ENCODE measurements at places on chromosomes 7 and 10.
A peak's percentile ranks its signal among the peaks of the same experiment; 100 is the strongest.

GRCh38 chr7:27575613-27576012 lies 87.1 kb downstream of the HIBADH start:
- no peak for DNase-seq

- no peak for DNase-seq
Observed at GRCh38 chr7:15561835-15562234, at the start of gene AGMO. TSS of gene AGMO (minus strand) at chr7:15562015.

DNA sequence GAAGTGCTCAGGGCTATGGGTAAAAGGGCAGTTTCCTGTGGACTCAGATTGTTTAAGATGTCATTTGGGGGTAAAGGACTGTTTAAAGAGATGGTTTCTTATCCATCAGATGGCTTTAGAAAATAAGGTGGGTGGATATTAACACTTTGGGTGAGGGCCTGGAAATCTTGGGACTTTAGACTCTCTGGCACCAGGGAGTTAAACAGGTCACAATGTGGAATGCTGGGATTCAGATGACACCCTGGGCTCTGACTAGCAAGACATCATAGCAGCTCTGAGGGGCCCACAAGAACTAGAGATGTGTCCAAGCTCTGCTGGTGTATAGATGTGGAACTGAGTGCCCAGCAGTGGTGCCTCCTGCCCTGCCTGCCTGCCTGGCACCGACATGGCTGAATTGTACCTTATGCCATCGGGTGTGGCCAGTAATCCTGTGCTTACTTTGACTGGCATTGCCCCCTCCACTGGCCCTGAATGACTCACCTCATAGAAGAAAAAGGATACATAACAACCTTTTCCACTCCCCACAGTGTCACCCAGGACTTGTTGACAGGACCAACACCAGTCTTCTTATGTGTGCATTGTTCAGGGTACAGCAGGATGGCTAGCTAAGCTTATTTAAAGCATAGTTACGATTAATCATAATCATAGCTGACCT lies 100.0 kb upstream of the PRR15 start:
- DNase-seq, result no peak

DNA sequence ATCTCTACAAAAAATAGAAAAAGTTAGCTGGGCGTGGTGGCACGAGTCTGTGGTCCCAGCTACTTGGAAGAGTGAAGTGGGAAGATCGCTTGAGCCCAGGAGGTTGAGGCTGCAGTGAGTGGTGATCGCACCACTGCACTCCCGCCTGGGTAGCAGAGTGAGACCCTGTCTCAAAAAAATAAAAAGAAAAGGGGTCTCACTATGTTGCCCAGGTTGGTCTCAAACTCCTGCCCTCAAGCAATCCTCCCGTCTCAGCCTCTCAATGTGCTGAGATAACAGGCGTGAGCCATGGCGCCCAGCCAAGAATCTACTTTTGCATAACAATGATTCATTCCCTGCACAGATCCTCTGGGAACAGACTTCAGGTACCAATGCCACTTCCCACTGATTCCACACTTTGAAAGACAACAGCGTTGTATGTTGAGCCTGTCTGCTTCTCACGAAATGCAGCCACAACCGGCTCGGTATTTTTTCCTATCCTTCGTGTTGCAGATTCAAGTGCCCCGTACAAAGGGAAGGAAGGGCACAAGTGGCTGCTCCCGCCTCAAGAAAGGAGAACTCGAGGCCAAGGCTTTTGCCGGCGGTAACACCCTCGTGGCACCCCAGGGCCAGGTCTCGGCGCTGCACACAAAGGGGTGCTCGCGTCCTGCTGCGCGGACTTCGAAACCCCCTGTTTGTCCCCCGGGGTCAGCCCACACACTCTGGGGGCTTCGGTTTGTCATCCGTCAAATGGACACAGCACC lies 745 bp downstream of the DAGLB start:
- no peak for DNase-seq

GRCh38 chr7:99617192-99617781 lies 541 bp downstream of the ZSCAN25 start:
- no peak for DNase-seq

GRCh38 chr7:37150180-37150579 lies 298.5 kb downstream of the ELMO1 start:
- no peak for DNase-seq

DNA sequence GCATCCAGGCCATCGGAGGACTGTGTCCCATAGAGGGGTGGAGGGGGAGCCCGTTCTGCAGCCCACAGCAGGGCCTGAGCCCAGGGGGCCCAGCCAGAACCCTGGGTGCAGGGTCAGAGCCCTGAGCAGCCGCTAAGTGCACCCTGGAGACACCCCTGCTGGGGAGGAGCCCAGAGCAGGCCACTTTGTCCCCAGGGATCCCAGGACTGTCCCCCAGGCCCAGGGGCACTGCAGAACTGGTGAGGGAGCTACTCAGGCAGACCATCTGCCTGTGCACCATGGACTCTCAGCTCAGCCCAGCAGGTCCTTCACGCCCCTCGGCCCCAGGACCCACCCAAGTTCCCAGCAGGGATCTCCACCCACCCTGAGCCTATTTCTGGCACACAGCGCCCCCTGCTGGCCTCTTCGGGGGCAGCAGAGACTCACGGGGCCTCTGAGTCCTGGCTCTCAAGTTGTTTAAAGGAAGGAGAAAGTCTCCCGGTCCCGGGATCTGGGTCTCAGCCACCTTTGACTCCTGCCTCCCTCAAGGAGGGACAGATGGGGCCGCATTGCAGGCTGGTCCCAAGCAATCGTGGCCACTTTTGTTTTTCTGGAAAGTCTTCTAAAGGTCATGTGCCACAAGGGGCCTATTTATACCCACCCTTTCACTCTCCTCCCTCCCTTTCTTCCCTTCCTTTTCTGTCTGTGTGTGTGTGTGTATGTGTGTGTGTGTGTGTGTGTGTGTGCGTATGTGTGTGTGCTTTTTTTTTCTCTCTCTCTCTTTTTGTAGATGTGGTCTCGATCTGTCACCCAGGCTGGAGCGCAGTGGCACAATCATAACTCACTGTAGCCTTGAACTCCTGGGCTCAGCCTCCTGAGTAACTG lies 90.3 kb downstream of the MYL10 start:
- DNase-seq, result peak; percentile 28

- DNase-seq, result no peak
Observed at GRCh38 chr7:27611059-27611458, 51.6 kb downstream of the HIBADH start.

DNA sequence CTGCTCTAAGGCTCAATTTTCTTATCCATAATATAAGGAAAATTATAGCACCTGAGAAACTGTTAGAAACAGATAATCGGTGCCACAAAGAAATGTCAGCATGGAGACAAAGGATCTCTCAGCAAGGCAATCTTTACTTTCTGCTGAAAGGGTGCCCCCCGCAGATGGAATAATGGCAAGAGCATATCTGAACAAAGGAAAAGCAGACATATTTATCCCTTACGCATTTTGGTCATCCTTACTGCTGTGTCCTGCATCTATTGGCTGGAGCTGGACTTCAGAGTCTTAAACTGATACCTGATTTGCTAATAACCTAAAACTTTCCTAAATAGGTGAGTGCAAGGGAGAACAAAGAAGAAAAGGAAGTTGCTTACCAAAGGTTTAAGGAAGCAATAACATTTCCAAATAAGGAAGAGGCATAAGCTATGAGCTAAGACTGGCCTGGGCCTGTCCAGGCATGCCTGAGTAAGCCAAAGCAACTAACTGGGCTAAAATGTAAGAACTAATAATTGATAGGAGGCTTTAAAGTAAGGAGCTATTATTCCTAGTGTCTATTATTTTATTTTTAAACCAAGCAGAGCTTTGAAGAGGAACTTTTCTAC lies 39.6 kb upstream of the ELMO1 start:
- DNase-seq, result no peak

DNA sequence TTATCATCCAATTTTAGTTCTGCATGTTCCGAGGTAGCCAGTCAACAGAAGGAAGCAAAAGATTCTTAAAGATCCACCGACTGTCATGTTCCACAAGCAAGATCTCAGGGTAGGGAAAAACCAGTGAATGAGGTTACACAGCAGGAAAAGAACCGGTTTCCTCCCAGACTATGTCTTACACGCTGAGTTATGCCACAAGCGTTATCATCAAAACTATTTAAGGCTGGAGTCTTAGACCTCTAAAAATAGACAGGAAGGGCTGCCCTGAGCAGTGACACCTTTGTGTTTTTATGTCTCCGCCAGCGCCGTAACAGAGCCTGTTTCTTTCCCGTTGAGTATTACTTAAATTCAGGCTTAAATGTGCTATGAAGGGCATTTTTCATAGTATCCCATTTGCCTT lies 48.3 kb downstream of the PROSER2 start:
- no peak for DNase-seq

- DNase-seq, result no peak
Observed at GRCh38 chr7:46139079-46139478, 218.0 kb upstream of the IGFBP3 start.

- DNase-seq, result no peak
Observed at GRCh38 chr7:69773535-69774225, 175.4 kb downstream of the AUTS2 start.

DNA sequence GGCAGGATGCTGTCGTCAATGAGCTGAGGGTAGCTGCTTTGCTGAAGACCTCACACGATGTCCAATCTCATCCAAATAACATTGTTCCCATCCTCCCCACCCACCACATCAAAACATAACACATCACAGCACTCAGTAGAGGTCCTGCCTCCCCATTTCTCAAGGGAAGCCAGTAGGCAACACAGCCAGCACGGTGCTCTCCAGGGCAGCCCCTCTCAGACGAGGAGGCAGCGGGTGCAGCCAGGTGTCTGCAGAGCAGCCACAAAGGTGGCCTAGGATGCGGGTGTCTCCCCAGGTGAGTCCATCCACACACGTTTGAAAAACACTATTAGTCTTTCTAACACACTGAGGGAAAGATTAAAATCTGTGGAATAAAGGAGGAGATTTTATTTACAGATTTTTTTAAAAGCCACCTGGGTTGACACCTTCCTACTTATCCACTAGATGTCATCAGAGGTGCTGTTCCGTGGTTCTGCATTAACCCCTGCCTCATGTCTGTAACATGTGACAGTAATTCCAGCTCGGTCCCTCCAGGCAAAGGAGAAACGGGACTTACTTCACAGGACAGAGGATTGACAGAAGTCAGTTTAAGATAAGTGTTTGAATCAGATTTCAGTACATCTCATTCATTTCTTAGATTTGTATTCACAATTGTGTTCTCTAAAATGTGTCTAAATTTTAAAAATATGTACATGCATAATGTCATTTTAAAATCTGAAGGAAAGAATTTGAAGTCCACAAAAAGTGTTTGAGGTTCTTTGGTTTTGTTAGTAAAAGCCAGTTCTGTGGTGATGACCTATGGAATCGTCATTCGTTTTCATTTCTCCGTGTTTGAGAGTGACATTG lies 68.0 kb downstream of the LANCL2 start:
- DNase-seq, result no peak

DNA sequence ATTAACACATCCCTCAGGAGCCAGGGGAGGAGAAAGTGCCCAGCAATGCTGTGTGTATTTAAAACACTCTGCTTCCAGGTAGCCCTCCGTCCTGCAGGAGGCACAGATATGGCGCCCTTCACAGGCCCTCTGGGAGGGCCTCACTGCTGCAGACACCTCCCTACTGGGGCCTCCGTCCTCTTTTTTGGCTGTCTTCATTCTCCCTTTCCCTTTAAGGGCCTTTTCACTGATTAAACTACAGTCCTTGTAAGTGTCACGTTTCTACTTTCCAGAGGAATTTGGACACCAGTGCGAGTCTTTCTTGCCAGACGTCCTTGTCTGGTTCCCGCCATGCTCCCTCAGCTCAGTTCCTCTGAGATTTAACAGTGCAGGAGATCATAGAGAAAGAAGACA lies 39.7 kb upstream of the MKRN1 start:
- no peak for DNase-seq

GRCh38 chr7:147803606-147804005 lies 787.0 kb upstream of the C7orf33 start:
- DNase-seq, result no peak

DNA sequence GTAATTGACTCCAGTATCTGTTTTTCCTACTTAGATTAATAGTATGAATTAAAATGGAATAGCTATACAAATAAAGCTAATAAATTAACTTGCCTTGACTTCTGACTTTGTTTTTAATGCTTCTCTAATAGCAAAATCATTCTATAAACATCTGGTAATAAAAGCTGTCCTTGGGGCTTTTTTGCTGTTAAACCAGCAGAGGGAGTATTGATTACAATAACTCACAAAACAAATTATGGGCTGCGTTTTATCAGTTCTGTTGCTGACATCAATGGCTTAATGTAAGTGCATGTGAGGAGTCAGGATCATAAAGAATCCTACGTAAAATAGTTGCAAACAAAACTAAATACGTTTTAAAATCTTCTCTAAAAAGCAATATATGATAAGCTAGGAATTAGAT lies 667.8 kb downstream of the PCDH15 start:
- no peak for DNase-seq

DNA sequence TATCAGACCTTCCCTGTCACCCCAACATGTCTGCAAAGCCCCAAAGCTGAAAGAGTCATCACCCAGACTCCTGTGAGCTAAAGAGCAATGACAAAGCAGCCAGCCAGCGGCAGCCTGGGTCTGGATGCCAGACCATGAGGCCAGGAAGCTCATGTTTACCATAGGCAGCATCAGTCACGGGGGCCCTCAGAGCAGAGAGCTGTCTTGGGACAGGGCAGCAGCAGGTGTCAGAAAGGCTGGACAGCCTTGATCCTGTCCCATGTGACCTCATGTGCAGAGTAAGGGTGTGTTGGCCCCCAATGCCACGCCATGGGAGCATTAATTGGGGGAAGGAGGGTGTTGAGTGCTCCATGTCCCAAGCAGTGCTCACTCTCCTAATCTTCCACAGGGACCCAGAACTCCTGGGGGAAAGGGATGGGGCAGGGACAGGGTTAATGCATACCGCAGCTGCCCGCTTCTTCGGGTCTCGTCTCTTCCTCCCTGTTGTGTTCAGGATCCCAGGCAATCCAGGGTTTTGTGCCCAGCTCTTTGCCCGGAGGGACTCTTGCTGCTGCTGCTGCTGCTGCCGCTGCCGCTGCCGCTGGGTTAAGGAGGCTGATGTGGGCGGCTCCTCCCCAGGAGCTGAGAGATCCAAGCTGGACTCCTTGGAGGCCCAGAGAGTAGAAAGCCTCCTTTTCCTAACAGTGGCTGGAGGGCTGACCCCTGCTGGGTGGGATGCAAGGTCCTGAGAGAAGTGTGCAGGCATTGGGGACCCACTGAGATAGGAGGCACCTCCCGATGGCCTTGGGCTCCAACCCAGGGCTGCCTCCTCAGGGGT lies 7.1 kb downstream of the CCDC201 start:
- no peak for DNase-seq

DNA sequence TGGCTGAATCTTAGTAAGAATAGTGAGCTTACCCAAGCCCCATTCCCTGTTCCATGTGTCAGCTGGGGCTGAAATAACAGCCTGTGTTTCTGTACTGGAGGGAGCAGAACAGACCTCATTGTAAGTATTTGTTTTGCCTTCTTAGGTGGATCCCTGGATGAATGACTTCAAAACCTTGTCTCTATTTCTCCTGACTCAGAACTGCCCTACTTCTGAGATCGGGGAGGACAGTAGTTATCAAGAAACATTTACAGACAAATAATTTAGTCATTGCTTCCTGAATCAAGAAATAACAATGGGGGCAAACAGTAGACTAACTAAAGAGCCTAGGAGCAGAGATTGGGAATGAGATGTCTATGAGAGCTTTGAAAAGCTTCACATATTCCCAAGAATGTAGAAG lies 58.8 kb downstream of the TPST1 start:
- DNase-seq, result no peak

All from activated CD4-positive, CD25-positive, alpha-beta regulatory T cell treated with anti-CD3 and anti-CD28 coated beads, Interleukin-2, amount 50 U/mL, for 16 hours (primary cell).